ENCODE measurements at places on chromosomes 12 and 14. TPM values are rescaled to one million over a fixed set of nuclear protein-coding genes. Genes with fewer than 3 reads are reported as not detected.

ARMH4 gene
- total RNA-seq: 1.6 TPM

GLT8D2 gene
- 1.4 TPM for total RNA-seq

ATG101 gene
- 43.3 TPM for total RNA-seq

PTPN6 gene
- 147 TPM for total RNA-seq

CPNE6 gene
- 0.05 TPM for total RNA-seq
